ENCODE measurements at places on chromosomes 11 and 22. TPM values are rescaled to one million over a fixed set of nuclear protein-coding genes. Genes with fewer than 3 reads are reported as not detected.

- peak; percentile 88 for DNase-seq
Measured at GRCh38 chr11:47415949-47416472, 7.6 kb downstream of the SLC39A13 start.

- no peak for DNase-seq
Measured at GRCh38 chr11:12239396-12239795, 129.0 kb downstream of the MICAL2 start.

- no peak for DNase-seq
Measured at GRCh38 chr22:45684169-45684568, 12.5 kb downstream of the ATXN10 start.

GRCh38 chr11:69821511-69822040 lies 2.4 kb upstream of the FGF3 start:
- DNase-seq, result no peak

GRCh38 chr11:13354335-13354734 lies 76.7 kb downstream of the BMAL1 start:
- no peak for DNase-seq

- DNase-seq, result no peak
Measured at GRCh38 chr22:21778705-21779363, 43.2 kb upstream of the YPEL1 start.

GRCh38 chr22:49574205-49574880 lies 253.3 kb downstream of the BRD1 start:
- DNase-seq, result peak; percentile 25

DNA sequence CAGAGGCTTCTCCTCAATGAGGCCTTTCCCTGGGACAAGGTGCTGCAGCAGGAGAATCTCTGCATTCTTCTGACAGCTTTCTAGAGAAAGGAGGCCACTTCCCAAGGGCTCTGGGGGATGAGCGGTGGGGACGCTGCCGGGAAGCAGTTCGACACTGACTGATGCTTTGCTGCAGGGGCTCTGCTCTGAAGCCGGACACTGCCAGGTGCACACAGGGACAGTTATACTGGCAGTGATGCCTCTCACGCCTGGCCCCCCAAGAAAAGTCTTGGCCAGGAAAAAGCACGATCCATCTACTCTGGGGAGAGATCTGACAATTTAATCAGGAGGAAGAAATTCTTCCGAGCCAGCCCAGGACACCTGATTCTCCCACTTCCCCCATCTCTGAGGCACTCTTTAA lies 456.9 kb downstream of the OPCML start:
- no peak for DNase-seq

DNA sequence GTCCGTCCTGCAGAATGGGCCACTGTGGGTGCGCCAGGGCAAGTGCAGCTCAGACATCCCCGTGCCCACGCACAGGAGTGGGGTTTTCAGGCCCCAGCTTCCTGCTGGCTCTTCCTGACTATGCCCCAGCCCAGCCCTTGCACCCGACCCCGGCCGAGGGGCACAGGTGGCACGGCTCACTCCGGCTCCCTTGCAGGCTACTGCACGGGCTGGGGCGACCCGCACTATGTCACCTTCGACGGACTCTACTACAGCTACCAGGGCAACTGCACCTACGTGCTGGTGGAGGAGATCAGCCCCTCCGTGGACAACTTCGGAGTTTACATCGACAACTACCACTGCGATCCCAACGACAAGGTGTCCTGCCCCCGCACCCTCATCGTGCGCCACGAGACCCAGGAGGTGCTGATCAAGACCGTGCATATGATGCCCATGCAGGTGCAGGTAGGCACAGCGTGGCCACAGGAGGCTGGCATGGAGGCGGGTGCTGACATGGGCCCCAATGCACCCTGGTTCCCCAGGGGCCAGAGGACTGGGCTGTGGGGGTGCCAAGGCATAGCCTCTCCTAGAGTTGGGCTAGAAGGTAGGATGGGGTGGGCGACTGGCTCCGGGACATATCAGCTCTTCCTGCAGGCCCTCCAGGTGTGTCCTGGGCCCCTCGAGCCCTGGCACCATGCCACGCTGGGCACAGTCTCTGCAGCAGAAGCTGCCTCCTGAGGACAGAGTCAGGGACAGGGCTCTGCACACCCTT lies 27.7 kb downstream of the MUC2 start:
- DNase-seq, result no peak

DNA sequence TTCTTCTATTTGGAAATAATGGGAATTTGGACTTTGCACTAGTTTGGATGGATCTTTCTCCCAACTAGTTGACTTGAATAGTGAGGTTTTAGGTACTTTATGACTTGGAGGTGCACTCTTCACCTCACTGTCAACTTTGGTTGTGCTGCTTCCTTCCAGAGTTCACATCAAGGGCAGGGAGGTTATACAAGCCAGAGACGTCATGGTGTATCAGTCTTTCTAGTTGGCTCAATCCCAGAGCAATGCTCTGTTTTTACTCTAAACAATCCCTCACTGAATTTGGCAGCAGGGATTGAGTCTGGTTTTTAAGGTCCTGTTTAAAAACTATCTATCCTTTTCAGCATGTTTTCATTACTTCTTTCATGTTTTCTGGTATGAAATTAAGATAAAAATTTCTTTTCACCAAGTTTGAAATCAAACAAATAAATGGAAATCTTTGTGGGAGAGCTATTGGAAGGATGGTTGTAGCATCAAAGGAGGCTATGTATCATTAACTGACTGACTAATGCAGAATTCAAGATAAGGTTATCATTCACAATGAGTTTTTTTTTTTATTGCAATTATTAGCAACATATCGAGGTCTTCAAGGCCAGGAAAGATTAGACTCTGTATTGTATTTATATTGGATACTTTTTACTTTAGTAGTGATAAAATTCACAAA lies 28.0 kb upstream of the ZBED5 start:
- no peak for DNase-seq

- no peak for DNase-seq
Measured at GRCh38 chr11:102121329-102121728, 11.1 kb downstream of the YAP1 start.

- DNase-seq, result no peak
Measured at GRCh38 chr22:20980938-20981722, 967 bp upstream of the LZTR1 start.

GRCh38 chr22:32818446-32819115 lies 17.1 kb downstream of the TIMP3 start:
- DNase-seq, result no peak

- DNase-seq, result peak; percentile 72
Measured at GRCh38 chr22:45511847-45512261, 9.2 kb downstream of the FBLN1 start.

DNA sequence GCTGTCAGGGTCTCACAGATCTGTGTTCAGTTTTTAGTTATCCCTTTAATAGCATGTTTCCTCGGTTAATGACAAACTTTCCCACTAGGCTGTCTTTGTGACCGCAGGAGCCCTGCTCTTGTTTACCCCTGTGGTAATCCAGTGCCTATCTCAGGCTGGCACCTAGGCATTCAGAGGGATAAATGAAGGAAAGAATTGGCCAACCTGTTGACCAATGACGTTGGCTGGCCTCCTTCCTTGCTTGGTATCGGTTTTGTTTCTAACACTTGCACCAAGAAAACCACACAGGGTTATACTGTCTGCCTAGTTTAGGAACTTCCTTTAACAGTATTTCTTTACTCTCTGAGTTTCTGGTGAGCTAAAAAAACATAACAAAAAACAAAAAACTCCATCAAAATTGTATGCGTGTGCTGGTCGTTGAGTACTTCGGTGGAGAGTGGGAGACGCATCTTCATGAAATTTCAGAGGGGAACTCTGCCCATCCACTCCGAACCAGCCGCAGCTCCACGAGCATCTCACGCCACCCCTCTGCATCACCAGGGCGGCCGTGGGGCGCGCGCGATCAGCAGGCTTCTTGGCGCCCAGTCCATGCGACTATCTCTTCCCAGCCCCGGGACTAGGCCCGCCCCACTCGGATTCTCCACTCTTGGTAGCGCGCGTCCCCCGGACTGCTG lies 563 bp upstream of the ENDOD1 start:
- DNase-seq, result no peak

DNA sequence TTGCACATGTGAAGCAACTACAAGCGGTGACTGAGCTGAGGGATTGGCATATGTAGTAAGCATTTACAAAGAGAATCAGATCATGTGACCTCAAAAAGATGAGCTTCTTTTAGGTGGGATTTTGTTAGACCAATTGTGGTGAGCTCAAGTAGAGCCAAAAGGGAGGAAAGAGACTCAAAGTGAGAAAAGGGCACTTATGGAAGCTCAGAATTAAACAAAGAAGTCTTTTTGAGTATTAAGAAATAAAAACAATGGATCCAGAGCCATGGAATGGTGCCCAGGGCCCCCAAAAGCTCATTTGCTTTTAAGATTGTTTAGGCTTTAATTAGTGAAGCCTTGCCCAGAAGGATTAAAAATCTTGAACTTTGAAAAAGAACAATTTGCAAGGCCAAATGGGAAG lies 246.7 kb upstream of the MPPED2 start:
- no peak for DNase-seq

DNA sequence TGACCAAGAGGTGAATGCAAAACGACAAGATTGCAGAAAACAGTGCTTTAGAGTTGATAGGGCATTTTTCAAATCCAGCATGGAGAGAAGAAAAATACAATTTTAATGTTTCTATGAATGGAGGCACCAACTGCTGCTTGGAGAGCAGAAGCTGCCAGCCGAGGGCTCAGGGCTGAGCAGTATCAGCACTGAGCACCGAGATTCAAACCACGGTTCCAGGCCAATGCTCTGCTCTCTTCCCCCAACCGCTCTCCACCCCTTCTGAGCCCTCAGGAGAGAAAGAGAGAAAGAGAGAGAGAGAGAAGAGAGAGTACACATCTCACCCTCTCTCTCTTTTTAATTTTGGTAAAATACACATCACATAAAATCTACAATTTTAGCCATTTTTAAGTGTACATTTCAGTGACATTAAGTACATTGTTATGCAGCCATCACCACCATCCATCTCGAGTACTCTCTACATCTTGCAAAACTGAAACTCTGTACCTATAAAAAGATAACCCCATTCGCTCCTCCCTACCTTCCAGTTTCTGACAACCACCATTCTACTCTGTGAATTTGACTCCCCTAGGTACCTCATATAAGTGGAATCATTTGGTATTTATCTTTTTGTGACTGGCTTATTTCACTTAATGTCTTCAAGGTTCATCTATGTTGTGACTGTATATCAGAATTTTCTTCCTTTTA lies 333.3 kb downstream of the MIAT start:
- DNase-seq, result no peak

DNA sequence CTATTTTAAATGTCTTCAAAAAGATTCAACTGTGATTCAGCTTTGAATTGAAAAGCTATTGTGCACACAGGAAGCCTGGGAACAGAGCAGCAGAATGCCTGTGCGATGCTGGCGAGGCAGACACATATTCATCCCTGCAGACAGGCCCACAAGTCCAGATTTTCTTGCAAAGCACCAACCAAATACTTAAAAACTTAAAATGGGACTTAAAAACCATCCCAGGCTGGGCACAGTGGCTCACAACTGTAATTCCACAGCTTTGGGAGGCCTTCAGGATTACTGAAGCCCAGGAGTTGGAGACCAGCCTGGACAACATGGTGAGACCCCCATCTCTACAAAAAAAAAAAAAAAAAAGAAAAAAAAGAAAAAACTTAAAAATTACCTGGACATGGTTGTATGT lies 122.6 kb upstream of the SERPIND1 start:
- no peak for DNase-seq

- no peak for DNase-seq
Measured at GRCh38 chr22:19874307-19875060, 19.8 kb upstream of the GNB1L start.

DNA sequence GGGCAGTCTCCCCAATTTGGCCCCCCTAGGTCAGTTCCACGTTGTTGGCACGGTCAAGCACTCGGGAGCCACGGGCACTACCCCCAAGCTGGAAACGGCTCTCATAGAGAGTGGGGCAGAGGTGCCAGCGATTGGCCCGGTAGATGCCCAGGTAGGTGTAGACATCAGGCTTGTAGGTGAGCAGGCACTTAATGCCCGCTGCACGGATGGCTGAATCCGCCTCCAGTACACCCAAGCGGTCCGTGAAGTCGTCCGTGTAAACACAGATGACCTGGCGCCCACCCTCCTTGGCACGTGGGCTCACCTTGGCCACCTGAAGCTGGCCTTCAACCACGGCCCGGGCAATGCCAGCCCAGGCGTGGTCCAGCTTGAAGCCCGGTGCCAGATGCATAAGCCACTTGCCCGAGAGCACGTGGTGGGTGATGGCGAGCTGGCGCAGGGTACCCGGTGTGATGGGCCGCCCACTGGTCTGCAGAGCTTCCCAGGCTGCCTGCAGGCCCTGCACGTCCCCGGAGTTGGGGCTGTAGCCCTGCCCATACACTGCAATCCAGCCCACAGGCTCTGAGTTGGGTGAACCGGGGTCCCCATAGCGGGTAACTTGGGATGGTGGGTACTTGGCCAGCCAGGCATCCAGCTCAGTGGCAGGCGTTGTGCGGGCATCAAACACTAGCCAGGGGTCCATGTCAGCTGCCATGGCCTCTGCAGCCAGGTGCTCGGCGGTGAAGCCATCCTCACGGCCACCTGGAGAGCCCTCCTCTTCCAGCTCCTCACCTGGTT lies 1.2 kb downstream of the C11orf68 start:
- peak; percentile 57 for DNase-seq

DNA sequence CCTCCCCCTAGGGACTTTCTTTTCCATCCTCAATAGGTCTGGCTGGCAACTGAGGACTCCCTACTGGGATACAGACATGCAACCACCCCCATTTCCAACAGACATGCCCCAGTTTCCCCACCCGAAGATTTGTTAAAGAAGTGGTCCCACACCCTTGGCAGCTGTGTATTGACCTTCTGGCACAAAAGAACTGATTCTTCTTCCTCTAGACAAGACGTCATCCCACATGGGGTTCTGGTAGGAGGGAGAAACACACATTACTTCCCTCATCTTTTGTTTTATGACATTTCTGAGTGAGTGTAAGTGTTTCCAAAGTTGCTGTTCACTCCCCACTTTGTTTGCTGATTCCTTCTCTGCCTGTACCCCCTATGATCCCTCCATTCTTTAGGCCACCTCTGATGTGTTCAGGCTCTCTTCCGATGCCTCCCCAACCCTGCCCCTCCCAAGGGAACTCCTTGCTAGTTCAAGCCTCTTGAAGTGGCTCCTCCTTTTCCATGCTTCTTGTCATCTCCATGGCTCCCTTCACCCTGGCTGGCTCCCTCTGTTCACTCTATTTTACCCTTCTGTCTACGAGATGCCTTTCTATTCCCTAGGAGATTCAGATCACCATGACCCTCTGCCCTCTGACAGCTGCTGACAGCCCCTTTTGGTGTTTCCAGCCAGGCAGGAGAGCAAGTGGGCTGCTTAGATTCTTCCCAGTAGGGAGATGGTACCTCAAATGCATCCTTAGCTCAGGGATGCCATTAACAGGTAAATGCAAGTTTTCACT lies 4.3 kb downstream of the KIRREL3 start:
- DNase-seq, result no peak

- DNase-seq, result no peak
Measured at GRCh38 chr11:1505480-1505879, 18.9 kb upstream of the MOB2 start.

PGA5 gene
- not detected for total RNA-seq

KRTAP5-2 gene
- not detected for total RNA-seq

TRIM48 gene
- not detected for total RNA-seq

KRTAP5-9 gene
- 10.3 TPM for total RNA-seq

LINC01488 gene
- not detected for total RNA-seq

MICAL2 gene
- 215 TPM for total RNA-seq

CRYBA4 gene
- 1.1 TPM for total RNA-seq

LARGE2 gene
- 18.0 TPM for total RNA-seq

Data from ureter (tissue), 1 donor.